ENCODE measurements at places on chromosomes 16 and 17. TPM values are rescaled to one million over a fixed set of nuclear protein-coding genes. Genes with fewer than 3 reads are reported as not detected.

DNA sequence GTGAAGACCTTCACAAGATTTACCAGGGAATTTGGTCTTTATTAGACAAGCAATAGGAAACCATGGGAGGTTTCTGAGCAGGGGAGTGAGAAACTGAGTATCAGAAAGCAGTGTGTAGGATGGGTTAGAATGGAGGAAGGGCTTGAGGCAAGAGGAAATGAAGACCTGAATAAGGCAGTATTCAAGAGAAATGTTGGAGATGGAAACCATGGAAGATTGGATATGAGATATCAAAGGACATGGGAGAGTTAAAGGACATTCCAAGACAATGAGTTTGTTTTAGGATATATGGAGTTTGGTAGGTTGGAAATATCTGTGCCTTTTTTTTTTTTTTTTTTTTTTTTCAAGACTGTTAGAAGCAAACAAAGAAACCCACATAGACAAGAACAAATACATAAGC lies 21.3 kb upstream of the FAM20A start:
- no peak for DNase-seq

GRCh38 chr16:66152181-66152580 lies 214.3 kb upstream of the CDH5 start:
- no peak for DNase-seq

DNA sequence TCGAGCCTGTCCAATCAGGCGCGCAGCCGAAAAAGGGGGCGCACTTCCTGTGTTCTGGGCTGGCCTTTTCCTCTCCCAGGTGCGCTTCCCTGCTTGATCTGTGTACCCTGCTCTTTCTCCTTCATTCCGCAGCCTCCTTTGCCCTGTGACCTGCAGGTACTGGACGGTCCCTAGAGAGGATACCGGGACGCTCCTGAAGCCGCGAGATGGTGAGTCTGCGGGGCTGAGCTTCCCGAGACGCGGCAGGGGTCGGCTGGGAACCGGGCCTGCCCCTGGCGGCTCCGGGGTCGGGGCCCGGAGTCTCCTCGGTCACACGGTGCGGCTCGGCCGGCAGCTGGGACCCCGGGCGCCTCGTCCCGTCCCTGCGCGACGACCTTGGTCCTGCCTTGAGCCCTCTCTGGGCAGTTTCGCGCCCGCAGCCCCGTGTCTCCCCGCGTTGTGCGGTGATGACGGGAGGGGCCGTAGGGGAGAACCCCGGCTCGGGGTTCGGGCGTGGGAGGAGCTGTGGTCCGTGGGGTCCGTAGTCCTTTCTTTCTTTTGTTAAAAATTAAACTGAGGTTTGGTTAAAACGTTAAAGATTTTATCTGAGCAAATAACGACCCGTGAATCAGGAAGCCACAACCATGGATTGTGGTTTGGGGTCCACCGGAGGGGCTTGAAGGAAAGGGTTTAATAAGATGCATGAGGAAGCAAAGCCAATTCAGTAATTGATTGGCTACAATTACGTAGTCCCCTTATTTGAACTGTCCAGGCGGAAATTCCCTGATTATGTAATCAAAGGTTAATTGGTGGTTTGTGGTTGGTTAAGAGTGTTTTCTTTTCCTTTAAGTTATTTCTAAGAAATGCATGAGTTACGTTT lies 172.8 kb upstream of the ZNF267 start:
- peak; percentile 75 for DNase-seq

- DNase-seq = no peak
These were observed at the start of gene APOBR for GRCh38 chr16:28494121-28494851. Gene APOBR (plus strand): TSS chr16:28494643. CDS start chr16:28494682, 39 bp downstream.

- no peak for DNase-seq
These were observed 563 bp downstream of the METRNL start for GRCh38 chr17:83079766-83080578.

DNA sequence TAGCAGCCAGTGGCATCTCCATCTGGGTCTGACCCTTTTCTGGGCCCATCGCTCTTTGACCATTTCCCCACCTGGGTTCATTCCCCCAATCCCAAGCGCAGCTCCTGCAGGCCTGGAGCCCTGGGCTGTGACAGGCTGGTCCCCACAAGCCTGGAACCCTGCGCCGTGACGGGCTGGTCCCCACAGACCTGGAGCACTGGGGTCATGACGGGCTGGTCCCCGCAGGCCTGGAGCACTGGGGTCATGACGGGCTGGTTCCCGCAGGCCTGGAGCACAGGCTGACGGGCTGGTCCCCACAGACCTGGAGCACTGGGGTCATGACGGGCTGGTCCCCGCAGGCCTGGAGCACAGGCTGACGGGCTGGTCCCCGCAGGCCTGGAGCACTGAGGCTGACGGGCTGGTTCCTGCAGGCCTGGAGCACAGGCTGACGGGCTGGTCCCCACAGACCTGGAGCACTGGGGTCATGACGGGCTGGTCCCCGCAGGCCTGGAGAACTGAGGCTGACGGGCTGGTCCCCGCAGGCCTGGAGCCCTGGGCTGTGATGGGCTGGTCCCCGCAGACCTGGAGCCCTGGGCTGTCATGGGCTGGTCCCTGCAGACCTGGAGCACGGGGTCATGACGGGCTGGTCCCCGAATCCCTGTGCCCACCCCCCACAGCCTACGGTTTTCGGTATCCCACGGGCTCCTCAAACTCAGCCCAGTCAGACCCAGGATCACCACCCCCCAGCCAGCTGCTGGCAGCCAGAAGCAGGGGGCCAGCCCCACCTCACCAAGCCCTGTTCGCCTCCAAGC lies 16.6 kb downstream of the TMC6 start:
- no peak for DNase-seq

GRCh38 chr16:20257234-20257633 lies 70.1 kb downstream of the GP2 start:
- no peak for DNase-seq

The CES4A gene
- 1.1 TPM for total RNA-seq

The AMZ2 gene
- 109 TPM for total RNA-seq

The SCN4A gene
- under 0.01 TPM for total RNA-seq

The PYDC1 gene
- not detected for total RNA-seq

Measured in bronchial epithelial cell (primary cell).